Naive thymus-derived CD8-positive, alpha-beta T cell (primary cell): ENCODE measurements at places on chromosomes 6 and 20.
A peak's percentile ranks its signal among the peaks of the same experiment; 100 is the strongest.

DNA sequence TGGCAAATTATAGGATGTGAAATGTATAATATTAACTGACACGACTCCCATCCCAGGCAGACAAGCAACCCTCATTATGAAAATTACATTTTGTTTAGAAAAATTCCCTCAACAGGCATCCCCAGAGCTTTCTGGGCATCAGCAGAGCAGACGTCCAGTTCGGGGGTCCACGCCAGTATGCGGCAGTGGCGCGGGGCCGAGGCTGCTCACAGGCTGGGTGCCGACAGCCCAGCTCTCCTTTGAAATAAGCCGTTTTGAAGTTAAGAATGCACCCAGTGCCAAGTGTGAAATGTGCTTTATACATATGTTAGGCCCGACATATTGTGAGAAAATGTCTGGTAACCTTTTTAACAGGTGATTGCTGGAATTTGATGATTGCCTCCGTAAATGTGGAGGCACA lies 50.4 kb downstream of the RPP40 start:
- DNase-seq: no peak
- H3K4me3 ChIP-seq: no peak overlapping the region
- no peaks in the 10 kb centered on the region for H3K4me1 ChIP-seq
- peaks cover 61% of the 10 kb centered on the region for H3K36me3 ChIP-seq

- H3K27me3 ChIP-seq: no peaks in the 10 kb centered on the region
- no peak for DNase-seq
- no peaks in the 10 kb centered on the region for H3K4me1 ChIP-seq
- peak overlapping the region; percentile 55 for H3K4me3 ChIP-seq
Measured at GRCh38 chr20:1588533-1589460, 31.0 kb downstream of the SIRPB1 start.

DNA sequence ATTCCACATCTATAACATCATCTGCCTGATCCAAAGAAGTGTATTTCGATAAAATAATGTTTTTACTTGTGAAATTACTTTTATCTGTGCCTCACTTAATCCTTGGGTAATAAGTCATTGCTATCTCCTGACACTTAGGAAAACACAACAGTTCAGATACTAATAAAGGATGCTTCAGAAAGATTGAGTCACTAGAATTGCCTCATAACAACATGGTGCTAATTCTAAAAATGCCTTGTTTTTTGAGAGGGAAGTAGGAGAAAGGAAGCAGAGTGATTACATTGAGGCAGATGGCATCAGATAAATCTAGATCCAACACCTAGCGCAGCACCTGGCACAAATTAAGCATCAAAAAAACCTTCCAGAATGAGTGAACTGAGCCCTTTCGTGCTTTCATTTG lies 69.0 kb downstream of the NCOA7 start:
- DNase-seq: no peak
- H3K36me3 ChIP-seq: peaks cover 33% of the 10 kb centered on the region
- no peak overlapping the region for H3K27ac ChIP-seq
- no peaks in the 10 kb centered on the region for H3K27me3 ChIP-seq

GRCh38 chr6:111711476-111711875 lies 105.8 kb upstream of the TRAF3IP2 start:
- DNase-seq: no peak
- H3K36me3 ChIP-seq: no peaks in the 10 kb centered on the region
- peak overlapping the region; percentile 88 for H3K27ac ChIP-seq

DNA sequence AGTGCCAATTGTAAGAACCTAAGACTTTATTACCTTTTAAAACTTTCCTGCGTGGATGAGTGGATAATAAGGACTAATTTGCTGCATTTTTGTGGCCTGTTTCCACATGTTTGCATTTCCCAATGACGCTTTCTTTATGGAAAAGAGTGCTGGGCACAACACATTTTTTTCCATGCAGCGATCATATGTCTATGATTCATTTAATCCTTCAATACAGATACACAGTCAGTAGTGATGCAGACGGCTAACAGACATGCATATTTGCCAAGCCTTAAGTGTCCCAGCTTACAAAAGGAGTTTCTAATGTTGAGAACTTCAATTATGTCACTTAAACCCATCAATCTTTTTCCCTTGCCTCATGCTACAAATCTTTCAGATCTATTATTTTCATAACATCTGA lies 239.8 kb upstream of the PREP start:
- H3K4me1 ChIP-seq: peaks cover 27% of the 10 kb centered on the region
- no peak overlapping the region for H3K27ac ChIP-seq
- H3K36me3 ChIP-seq: no peaks in the 10 kb centered on the region
- H3K4me3 ChIP-seq: no peak overlapping the region
- no peak for DNase-seq
- H3K27me3 ChIP-seq: peaks cover 22% of the 10 kb centered on the region

- no peaks in the 10 kb centered on the region for H3K4me1 ChIP-seq
- no peaks in the 10 kb centered on the region for H3K36me3 ChIP-seq
- H3K4me3 ChIP-seq: no peak overlapping the region
Measured at GRCh38 chr20:49993301-49993751, 10.5 kb downstream of the SNAI1 start.
